Mucosa of gallbladder (tissue), 1 donor: ENCODE measurements at places on chromosomes 16 and 17. TPM values are rescaled to one million over a fixed set of nuclear protein-coding genes. Genes with fewer than 3 reads are reported as not detected.

DNA sequence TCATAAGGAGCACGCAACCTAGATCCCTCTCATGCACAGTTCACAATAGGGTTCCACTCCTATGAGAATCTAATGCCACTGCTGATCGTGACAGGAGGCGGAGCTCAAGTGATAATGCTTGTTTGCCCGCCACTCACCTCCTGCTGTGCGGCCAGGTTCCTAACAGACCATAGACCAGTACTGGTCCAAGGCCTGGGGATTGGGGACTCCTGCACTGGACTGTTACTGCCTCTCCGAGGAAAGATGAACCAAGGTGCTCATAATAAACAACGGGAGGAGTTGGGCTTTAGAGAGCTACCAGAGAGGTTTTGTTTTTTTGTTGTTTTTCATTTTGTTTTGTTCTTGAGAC is 58.2 kb downstream of the TK2 start:
- DNase-seq, result no peak

DNA sequence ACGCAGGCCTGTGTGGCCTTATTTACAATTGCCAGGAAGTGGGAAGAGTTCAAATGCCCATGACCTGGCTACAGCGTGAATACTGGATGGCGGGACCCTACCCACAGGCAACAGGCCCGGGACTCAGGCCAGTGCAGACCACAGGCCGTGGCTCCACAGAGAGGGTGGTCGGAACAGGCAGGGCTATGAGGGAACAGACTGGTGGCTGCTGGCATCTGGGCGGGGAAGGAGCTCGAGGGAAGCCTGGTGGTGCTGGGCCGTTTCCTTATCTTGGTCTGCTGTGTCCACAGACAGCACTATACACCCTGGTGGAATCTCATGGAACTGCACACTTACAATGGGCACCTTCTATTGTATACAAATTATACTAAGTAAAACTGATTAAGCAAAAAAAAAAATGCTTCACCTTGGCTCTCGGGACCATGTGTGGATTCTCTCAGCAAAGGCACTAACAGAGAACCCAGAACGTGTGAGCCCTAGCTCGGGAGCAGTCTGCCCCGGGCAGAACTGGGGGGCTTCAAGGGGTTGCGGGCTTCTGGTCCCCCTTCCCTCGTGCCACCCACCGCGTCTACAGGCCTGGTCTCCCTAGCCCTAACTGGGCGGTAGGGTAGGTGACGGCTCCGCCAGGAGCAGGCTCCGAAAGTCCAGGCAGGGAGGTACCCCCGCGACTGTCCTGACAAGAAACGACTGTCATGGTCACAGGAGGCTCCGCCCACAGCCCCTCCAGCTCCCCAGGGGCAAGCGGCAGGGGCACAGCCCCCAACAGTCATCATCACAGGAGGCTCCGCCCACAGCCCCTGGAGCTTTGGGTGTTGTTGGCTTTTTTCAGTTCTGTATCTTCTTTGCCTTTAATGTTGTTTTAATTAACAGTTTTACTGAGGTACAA is 21.8 kb downstream of the CEP131 start:
- peak; percentile 76 for DNase-seq

DNA sequence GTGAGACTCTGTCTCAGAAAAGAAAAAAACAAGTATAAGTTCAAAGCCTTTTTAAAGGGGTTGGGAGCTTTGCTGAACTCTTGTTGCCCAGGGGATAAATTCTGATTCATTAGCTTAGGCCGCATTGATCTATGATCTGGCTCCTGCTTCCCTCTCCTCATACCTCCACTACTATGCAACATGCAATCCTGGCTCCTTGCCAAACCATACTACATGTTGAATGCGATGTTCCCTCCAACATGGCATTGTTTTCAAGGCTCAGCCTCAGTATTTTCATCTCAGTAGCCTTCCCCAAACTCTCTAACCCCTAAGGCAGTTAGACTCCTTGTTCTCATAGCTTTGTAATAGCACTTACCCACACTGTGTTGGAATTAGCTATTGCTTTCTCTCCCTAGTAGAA is 6.2 kb downstream of the REXO5 start:
- no peak for DNase-seq

GRCh38 chr17:38619937-38620550 is 14.3 kb upstream of the SRCIN1 start:
- no peak for DNase-seq

DNA sequence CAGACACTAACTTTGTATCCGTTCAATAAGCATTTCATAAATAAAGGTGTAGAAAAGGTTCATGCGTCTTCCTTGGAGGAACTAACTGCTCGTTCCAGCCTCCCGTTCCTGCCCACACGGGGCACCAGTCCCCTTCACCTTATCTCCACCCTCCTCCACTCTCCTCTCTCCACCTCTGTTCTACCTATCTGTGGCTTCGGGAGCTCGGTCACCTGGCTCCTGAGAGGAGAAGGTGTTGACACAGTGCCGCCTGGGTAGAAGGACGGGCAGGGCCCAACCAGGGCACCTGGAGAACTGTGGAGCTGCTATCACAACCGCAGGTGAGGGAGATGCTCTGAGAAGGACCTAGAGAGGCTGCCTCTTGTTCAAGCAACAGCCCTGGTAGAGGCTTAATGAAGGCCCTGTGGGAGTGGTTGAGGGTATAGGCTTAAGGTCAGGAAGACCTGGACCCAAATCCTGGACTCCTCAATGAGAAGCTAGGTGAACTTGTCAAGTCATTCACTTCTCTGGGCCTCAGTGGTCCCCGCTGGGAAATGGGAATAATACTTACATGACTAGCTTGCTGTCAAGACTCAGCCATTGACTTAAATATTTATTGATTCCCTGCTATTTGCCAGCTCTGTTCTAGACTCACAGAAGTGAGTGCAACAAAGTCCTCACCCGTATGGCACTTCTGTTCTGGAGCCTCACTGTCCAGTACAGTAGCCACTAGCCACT is 9.6 kb upstream of the MINK1 start:
- DNase-seq, result no peak

DNA sequence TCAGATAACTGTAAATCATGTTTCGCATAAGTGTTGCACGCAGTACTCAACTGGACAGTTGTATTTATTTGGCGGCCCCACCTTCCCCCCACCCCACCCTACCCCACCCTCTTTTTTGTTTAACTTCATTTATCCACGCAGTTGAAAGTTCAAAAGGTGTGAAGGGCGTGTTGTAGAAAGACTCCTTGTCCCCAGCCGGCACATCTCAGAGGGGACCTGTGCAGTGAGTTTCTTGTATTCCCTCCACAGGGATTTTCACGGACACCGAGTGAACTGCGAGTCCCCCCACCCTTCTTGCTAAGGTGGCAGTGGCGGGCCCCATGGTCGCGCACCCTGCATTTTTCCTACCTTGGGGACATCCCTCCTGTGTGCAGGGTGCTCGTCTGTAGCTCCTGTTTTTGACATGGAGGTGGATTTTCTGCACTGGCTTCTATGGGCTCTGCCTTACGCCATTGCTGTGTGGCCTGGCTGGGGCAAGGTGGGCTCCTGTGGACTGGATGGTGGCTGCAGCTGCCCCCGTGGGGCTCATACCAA is 36.2 kb downstream of the ADCY7 start:
- DNase-seq, result no peak

TMEM114 gene
- total RNA-seq, result not detected

DNA sequence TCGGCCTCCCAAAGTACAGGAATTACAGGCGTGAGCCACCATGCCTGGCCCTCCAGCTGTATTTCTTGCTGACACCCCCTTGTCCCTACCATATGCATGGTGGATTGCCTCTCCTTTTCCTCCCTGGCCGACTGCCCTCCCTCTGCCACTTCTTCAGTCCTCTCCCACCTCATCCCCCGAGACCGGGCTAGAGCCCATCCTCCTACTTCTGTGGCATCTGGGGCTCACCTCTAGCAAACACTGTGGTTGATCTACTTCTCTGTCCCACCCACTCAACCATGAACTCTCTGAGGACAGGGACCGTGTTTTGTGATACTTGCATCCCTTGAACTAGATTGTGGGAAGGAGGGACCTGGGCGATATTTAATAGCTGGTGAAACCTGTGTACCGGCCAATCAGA is 7.5 kb upstream of the AXIN2 start:
- no peak for DNase-seq

MC1R gene
- total RNA-seq, result 8.1 TPM

SPATA20 gene
- 70.0 TPM for total RNA-seq

- DNase-seq, result no peak
Measured at GRCh38 chr16:28836761-28837064, 9.4 kb downstream of the TUFM start.

DNA sequence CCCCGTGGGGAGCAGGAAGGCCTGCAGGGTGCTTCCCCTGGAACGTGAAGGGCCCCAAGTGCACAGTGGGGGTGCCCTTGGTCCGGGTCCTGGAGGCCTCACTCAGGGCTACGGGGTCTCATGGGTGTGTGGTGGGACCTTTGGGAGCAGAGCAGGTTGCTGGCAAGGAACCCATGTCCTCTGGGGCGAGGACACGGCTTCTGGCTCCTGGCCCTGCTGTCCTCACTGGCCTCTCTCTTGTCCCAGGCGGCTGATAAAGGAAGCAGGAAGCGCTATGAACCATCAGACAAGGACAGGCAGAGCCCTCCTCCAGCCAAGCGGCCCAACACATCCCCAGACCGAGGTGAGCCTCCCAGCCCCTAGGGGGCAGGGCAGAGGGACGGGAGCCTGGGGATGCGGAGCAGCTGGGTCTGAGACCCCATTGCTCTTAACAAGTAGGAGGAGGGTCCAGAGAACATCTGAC is 9.8 kb upstream of the IL17C start:
- no peak for DNase-seq

- peak; percentile 59 for DNase-seq
Measured at GRCh38 chr17:42122371-42123303, at the start of gene HSPB9. TSS of gene HSPB9 (plus strand) at chr17:42122804. CDS start at chr17:42122851, 47 bp downstream.

DNA sequence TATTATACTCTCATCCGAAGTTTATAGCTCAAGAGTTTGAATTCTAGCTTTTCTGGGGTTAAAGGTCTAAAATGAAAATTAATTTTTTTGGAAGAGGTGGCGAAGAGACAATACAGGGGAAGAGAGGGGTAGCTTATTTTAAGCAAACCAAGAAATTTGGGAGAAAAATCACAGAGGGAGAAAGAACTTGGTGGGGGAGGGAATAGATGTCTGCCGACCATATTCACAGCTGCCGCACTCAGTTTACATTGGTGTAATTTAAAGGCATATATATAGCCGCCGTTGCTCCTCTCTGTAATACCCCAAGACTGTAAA is 6.5 kb upstream of the ZFHX3 start:
- DNase-seq, result no peak

GRCh38 chr17:41434415-41434814 is 6.4 kb downstream of the KRT38 start:
- no peak for DNase-seq

HEATR9 gene
- 0.09 TPM for total RNA-seq

GRCh38 chr17:61000911-61001310 is 323.3 kb downstream of the BCAS3 start:
- no peak for DNase-seq

- no peak for DNase-seq
Measured at GRCh38 chr16:56460101-56460500, 8.7 kb downstream of the OGFOD1 start.

KRTAP9-9 gene
- total RNA-seq, result not detected

MT2A gene
- total RNA-seq, result 157 TPM

FADS6 gene
- 0.12 TPM for total RNA-seq

GSPT1 gene
- total RNA-seq, result 73.5 TPM

GRCh38 chr17:28347261-28347891 is 10.0 kb downstream of the POLDIP2 start:
- peak; percentile 44 for DNase-seq

- no peak for DNase-seq
Measured at GRCh38 chr17:45135978-45136791, 698 bp downstream of the ACBD4 start.

- no peak for DNase-seq
Measured at GRCh38 chr17:1367351-1367745, 32.7 kb downstream of the YWHAE start.

DNA sequence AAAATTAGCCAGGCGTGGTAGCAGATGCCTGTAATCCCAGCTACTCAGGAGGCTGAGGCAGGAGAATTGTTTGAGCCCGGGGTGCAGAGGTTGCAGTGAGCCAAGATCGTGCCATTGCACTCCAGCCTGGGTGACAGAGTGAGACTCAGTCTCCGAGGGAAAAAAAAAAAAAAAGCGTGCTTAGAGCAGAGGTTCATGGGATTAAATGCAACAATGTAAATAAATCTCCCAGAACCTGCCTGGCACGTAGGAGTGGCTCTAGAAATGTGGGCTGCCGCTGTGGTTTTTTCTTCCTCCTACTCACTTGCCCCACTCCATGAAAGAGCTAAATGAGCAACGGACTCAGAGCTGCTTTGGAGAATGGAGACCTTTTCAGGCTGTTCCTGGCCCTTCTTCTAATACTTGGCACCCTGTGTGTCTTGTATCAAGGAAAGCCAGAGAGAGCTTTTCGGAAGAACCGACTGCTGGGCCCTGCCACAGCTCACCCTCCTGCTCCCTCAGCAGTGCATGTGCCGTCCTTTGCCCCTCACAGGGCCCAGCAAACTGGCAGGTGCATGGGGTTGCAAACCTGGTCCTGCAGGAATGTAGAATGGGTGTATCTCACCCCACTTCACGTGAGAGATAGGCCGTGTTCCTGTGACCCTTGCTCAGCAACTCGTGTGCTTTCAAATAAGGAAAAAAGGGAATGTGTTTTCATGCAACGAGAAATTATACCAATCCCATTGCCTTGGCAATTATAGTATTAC is 52.0 kb downstream of the LDHD start:
- DNase-seq, result peak; percentile 56
